ENCODE measurements at places on chromosomes 6 and 20.

DNA sequence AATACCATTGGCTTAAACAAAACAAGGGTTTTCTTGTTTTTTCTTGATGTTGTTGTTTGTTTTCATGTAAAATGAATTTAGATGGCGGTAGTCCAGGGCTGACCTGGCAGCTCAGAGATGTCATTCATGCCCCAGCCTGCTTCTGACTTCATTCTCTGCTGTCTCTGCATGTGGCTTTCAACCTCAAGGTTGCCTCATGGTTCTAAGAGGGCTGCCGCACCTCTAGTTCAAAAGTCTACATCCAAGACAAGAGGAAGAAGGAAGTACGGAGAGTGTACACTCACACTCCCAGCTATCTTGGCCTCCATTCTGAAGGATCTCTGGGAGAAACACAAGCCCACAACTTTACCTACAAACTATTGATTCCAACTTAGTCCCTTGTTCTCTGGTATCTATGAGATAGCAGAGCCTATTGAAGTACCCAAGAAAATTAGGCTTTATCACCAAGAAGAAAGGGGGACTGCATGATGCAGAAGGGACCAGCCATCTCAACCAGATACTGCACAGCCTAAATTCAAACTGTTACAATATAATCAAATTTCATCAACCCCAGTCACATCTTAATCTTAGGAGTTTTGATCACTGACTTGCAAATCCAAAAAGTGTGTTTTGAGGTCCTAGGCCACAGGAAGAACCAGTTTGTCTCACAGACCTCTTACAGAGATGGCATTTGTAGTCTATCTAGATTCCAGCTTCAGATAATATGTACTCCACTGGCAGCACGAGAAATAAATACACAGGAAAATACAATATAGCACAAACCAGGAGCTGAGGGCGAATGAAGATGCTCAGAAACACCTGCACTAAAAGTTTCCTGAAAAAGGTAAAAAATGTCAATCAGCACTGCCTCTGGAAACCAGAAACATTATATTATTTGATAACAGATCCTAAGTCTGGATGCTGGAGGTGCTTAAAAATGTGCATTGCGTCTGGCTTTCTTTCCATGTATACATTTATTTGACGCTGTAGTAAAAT is 866 bp upstream of the BTN3A3 start:
- DNase-seq = no peak

DNA sequence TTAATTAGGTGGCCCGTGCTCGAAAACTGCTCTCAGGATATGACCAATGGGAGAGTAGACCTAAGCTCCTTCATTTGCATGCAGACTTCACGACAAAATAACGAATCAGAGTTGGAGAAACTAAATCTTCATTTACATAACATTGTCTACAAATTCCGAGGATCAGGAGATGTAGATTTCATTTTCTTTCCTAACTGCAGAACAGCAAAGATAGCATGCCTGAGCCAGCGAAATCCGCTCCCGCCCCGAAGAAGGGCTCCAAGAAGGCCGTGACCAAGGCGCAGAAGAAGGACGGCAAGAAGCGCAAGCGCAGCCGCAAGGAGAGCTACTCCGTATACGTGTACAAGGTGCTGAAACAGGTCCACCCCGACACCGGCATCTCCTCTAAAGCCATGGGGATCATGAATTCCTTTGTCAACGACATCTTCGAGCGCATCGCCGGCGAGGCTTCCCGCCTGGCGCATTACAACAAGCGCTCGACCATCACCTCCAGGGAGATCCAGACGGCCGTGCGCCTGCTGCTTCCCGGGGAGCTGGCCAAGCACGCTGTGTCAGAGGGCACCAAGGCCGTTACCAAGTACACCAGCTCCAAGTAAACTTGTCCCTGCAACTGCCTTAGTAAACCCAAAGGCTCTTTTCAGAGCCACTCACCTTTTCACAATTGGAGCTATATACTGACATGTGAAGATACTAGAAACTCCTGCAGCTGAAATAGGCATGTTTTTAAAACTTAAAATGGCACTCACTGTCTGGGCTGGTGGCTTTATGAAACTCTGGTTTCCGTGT is 96.5 kb downstream of the HFE start:
- DNase-seq = no peak

- DNase-seq = no peak
Observed at GRCh38 chr6:159513074-159513720, 179.8 kb downstream of the SOD2 start.

DNA sequence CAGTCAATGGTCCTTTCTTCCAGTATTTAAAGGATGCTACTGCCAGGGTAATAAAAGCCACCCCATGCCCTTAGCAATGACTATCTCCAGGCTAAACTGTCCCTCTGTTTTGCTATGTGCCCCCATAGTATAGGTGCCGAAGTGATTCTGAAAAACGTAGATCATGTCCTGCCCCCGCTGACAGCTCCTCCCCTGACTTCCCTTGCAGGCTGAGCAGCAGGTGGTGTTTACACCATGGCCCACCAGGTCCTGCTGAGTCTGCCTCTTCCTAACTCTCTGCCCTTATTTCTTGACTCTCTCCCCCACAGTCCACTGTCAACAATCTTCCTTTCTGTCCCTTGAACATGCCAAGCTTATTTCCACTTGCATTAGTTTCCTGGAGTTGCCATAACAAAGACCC is 352.5 kb upstream of the TSHZ2 start:
- no peak for DNase-seq

- no peak for DNase-seq
Observed at GRCh38 chr20:58458342-58459057, 56.7 kb downstream of the APCDD1L start.

DNA sequence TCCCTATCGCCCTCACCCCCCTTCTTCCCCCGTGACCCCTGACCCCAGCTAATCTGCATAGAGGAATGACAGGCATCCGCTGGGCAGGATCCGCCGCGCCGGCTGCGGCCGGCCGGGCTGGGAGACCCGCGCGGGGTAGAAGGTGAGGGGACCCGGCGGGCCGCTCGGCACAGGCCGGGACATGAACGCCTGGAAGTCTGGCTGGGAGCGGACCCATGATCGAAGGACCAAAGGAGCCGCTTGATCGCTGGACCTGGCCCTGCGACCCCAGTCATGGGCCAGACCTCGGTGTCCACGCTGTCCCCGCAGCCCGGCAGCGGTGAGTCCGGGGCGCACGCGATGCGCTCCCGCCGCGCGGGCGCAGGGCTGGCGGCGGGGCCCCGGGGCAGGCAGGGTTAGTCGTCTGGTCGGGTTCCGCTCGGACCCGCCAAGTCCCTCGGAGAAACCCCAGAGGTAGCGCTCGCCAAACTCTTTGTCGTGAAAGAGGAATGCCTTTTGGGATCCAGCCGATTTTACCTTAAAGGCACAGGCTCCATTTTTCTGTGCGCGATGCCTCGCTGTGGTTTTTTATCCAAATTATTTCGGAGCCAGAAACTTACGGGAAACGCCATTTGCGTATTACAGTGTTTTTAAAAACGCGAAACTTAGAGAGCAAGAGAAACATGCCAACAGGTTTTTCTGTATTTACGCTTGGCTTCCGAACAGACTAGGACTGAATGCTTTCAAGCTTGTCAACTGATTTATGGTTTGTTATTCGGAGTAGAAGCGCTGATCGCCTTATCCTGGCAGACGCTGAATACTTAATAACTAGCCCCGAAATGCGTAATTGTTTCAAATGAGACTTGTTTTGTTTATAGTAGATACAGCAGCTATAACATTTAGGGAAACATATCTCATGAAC is at the start of gene PHACTR2:
TSS of gene PHACTR2 (plus strand) at position 75 of the 901 bp plus-strand sequence. CDS start at position 274, 199 bp downstream.
- peak; percentile 49 for DNase-seq

GRCh38 chr6:157831424-157832249 is 8.6 kb downstream of the SNX9 start:
- peak; percentile 19 for DNase-seq

All from NCI-H345 (cell line).